ENCODE measurements at places on chromosomes 1 and 21.

GRCh38 chr1:93596329-93597089 is 85.1 kb downstream of the BCAR3 start:
- DNase-seq: no peak

DNA sequence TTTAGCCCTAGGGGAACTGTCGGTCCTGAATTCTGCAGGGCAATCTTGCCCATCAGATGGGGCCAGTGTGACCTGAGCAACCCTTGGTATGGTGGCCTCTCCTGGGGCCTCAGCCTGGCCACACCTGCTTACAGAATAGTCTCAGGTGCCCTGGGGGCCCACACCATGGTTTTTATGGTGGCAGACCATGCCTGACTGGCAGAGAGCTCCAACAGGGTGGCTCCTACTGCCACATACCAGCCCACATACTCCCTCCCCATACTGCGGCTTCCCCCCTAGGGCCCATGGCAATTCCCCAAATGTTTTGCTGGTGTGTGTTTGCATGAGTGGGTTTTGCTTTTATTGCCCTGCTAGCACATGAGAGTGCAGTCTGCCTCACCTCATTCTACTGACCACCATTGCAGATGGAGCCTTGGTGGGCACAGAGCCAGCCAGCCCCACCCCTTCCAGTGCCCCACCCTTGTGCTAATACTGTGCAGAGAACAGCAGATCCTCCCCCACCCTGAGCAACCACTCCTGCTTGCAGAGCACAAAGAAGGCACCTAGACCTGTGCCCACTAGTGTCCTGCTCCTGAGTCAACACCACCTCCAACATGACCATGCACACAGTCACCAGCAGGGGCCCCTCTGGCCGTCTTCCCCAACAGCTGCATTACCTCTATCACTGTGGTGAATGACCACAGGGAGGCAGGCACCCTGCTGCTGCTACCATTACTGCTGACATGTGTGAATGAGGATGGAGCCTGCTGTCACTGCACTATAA is 86.8 kb downstream of the GDAP2 start:
- no peak for DNase-seq

- DNase-seq: no peak
Observed at GRCh38 chr1:67853704-67854103, 20.4 kb upstream of the GNG12 start.

DNA sequence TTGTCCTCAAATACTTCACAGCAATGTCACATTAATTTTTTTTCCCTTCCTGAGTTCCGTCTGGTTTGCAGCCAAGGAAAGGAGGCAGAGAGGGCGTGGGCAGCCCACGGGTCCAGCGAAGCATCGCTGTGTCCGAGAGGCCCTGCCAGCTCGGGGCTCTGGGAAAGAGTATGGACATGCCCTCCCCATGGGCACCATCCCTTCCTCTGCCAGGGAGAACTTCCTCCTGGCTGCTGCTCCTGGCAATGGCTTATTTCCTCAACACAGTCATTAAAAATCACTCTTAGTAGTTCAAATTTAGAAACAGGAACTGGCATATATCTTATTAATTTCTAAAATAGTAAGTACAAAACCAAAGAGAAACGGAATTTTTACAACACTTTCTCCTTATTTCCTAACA is 115.4 kb downstream of the RIPK4 start:
- no peak for DNase-seq

DNA sequence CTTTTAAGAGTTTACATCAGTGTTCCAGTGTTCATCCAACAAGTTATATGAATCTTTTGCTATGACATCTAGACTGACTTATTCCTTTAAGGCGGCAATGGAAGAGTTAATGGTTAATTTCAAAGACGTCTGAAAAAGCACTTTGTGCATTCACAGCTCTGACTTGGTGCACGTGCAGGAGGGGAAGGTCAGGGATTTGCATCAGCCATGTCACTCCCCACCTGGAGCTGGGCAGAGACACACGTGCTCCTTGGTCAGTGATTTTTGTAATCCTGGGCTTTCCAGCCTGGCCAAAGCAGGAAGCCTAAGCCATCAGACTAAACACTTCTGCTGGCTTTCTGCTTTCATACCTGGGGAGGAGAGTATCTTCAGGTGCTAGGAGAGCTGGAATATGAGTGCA is 96.3 kb downstream of the ST3GAL3 start:
- DNase-seq: no peak

- DNase-seq: no peak
Observed at GRCh38 chr21:43332861-43333297, 94.1 kb downstream of the SIK1 start.

DNA sequence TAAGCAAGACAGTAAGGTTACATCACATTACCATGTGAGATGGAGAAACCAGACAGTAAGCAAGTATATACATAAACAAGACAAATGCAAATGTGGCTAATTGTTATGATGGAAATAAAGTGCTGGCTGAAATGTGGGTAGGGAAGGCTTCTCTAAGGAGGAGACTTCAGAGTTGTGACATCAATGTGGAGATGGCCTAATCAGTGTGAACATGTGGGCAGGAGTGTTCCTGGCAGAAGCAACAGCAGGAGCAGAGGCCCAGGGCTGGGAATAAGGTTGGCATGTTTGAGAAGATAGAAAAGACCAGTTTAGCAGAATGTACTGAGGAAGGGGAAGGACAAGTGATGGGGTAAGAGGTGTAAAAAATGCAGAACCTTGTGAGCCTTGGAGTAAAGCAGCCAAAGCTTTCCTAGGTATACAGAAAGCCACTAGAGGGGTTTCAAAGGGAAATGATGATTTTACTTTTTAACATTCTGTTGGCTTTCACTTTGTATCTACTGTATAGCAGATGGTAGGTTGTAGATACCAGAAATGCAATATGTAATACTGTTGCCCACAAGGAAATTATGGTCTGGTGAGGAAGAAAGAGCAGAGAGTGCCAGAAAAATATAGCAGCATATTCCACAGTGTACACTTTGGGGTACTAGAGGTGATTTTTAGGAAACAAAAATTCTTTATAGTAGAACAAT is 197.4 kb downstream of the FGGY start:
- no peak for DNase-seq

DNA sequence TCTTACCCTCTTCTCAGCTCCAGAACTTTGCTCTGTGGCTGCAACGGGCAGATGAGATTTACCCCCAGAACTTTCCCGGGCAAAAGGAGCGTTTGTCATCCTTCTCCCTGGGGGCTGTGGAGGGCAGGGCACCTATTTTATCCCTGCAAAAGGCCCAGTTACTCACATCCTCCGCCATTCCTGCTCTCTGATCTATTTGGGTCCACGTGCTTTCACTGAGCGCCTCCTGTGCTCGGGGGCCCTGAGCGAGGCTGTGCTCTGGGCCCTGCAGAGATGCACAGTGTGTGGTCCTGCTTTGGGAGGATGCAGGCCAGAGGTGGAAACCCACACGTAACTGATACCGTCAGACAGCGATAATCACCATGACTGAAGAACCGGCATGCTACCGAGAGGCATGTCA is 2.4 kb upstream of the CSMD2 start:
- no peak for DNase-seq

DNA sequence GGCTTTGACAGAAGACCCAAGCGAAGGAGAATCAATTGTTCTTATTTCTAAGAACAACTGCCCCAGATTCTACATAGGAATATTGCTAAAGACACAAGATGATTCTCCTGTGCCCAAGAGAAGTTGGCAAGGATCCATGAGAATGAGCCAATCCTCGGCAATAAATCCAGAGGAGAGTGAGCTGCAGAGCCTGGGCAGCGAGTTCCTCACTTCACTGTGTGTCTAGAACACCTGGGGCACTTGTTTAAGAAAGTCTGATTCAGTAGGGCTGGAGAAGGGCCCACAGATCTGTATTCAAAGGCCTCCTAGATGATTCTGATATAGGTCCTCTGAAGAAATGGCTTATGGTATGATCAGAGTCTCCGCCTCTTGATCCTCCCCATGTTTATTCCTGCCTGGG is 31.8 kb downstream of the GADD45A start:
- DNase-seq: no peak

DNA sequence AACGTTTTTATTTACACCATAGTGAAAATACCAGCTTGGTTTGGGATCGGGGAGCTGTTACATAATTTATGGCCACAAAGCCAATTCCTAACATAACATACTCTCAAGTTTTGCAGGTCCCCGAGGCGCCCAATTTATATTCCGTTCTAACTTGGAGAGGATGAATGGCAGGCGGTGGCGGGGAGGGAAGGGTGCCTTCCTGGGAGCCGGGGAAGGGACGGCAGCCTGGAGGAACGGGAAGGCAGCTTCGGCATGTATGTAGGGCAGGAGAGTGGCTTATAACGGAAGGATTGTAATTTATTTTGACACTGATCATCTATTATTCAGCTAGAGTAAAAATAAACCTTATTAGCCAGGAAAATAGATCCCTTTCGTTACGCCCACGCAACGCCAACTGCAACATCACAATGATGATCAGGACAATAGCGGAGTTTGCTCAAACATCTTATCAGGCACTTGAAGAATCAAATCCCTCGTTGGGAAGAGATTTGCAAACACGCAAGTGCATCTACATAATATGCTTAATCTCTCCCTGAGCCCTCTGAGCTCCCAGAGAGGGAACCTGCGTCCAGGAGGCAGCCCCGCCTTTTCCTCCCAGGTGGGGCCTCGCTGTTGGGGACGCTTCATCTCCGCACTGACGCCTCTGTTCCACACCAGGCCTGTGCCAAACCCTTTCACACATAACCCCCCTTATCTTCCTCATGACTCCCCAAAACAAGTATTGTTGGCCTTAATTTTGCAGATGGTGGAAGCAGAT is 93.7 kb upstream of the C1orf174 start:
- DNase-seq: no peak

- DNase-seq: no peak
Observed at GRCh38 chr1:60622486-60622885, 459.9 kb upstream of the NFIA start.

DNA sequence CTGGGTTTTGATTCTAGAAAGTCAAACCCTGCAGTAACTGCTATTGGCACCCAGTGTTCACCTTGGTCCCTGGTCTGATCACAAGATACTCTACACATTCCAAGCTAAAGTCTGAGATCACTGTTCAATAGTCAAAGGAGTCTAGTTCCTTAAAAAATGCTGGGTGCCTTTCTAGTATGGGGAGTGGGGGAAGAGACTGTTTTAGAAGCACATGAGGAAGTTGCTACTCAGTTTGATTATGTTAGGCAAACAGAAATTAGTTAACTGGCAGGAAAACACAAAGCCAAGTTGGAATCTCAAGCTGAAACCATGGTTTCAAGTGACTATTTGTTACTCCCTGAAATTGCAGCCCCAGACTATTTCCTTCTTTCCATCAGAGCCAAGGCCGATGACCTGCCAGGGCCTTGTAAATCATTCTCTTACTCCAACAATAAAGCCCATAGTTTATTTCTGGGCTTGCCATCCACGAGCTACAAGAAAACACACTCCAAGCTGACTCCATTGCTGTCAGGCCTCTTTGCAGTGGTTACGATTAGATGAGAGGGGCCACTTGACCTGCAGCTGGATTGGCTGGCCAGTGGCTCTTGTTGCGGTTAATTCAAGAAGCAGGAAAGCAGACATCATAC is 21.1 kb upstream of the VTCN1 start:
- no peak for DNase-seq

GRCh38 chr1:112852276-112852675 is 103.7 kb downstream of the SLC16A1 start:
- DNase-seq: no peak
